HS-5 (cell line): ENCODE measurements at places on chromosomes 12 and 14.

DNA sequence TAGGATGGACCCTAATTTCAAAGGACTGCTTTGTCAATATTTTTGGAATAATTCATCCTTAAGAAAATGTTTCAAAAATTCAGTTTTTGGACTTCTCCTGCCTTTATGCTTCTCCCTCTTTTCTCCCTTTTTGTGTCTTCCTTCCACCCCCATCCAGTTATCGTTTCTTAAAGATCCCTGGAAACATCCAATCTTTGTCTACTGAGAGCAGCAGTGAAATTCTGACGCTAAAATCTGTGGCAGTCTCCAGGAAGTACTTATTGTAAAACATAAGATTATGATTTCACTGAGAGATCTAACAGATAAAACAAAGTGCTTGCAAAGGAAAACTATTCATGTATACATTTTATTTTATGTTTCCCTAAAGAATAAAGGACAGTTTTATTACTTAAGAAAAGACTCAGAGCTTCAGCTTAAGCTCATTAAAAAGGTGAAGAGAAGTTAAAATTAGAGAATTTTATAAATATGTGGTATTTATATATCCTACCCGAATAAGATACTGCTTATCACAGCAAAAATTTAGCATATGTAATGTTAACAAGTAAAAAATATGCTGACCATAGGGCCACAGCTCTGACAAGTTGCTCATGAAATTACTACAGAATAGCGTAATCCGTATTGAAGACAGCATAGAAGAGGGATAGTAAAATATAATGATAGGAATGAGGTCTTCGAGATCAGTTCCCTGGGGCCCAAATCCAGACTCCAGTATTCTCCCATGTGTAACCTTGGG, 6.9 kb downstream of the FRMD6 start:
- no peak for DNase-seq

- DNase-seq, result no peak
These were observed 32.9 kb downstream of the ZFYVE21 start for GRCh38 chr14:103748534-103748857.

DNA sequence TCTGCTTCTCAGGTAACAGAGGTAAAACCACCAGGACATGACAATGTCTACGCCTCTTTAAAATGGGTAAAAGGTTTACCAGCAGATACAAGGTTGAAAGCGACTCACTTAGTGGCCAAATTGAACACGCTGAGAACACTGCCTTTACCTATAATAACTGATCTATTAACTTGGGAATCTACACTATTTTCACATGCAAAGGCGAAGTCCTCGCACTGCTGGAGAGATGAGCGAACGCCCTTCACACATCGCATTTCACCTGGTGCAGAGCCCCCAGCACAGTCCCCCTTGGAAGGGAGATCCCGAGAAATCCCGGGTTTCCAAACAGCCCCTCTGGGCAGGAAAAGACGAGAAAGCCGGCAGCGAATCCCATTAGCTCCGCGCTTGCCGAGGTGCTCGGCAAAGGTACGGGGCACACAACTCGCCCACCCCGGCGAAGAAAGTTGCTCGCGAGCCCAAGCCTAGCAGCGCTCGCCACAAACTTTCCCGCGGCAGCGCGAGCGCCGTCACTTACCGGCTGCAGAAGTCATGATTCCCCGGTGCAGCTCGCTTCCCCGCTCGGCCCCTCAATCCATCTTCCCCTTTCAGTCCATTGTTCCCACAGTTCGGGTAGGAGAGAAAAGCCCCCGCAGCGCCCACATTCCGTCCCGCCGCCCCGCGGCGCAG, 423 bp downstream of the FGD6 start:
- DNase-seq, result no peak

DNA sequence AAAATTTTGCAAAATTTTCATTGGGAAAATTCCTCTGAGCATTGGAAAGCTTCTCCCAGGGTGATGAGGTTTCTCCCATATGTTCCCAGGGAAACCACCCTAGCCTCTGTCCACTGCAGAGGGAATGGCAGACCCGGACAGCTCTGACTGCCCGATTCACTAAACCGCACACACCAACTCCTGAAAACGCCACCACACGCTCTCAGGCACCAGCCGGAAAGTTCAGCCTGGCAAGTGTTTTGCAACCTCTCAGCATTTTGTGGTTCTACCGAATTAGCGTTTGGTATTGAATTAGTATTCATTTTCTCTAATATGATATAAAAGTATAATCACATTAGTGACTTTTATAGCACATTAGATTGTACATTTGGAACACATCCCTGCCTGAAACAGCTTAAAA, 213.4 kb downstream of the PHETA1 start:
- no peak for DNase-seq

DNA sequence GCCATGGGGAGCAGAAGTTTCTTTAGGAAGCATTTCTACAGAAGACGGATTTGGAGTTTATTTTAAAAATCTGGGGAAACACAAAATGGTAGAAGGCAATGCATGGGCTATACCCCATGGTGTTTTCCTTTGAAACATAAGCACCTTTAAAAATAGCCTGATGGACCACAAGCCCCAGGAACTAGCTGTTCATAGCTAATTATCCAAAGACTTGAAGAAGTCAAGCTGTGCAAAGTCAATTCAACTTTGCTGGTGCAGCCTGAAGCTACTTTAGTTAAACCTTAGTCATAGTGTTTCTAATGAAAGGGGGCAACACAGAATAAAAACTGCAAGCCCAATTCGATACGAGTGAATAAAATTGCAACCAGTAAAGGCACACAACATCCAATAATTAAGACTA, 732.5 kb downstream of the GALC start:
- no peak for DNase-seq

- no peak for DNase-seq
These were observed 31.7 kb downstream of the ETV6 start for GRCh38 chr12:11681207-11681606.

- DNase-seq, result no peak
These were observed 63.6 kb downstream of the GCH1 start for GRCh38 chr14:54838931-54839512.

DNA sequence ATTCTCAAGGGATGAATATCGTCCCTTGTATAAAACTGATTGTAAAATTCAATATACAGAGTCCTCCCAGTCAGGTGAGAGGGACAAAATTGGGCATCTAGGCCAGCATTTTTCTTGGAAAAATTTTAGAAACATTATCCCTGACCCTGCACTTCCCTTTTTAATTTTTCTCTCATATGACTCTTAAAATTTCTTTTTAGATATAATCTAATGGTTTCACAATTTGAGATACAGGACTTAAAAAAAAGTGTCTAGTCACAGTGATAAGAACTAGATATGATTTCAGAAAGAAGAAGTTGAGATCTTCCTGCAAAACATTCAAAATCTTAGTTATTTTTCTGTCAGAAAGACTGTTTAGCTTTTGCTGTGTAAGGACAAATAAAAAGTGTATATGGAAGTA, 270.8 kb upstream of the PPFIA2 start:
- no peak for DNase-seq

- no peak for DNase-seq
These were observed 936.1 kb upstream of the FBXO33 start for GRCh38 chr14:40368314-40368713.

DNA sequence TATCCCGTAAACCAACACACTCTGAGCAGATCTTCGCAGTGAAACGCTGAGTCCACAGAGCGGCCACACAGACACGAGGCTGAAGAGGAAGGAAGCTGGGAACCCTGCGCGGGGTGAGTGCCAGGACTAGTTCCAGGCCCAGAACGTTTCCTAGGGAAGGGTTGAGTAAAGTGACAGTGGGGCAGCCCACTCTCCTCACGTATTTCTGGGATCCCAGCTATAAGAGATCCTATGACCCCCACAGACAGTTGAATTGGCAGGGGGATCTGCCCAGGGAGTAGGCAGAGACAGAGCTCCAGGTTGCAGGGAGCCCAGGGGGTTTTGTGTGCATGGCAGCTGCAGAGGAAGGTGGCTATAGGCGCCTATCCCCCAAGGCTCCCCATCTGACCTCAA, 51.1 kb downstream of the GTF2A1 start:
- DNase-seq, result no peak

GRCh38 chr12:114189266-114189665, 216.7 kb downstream of the TBX5 start:
- DNase-seq, result no peak

- DNase-seq, result no peak
These were observed 308.2 kb downstream of the C12orf50 start for GRCh38 chr12:87720967-87721366.

DNA sequence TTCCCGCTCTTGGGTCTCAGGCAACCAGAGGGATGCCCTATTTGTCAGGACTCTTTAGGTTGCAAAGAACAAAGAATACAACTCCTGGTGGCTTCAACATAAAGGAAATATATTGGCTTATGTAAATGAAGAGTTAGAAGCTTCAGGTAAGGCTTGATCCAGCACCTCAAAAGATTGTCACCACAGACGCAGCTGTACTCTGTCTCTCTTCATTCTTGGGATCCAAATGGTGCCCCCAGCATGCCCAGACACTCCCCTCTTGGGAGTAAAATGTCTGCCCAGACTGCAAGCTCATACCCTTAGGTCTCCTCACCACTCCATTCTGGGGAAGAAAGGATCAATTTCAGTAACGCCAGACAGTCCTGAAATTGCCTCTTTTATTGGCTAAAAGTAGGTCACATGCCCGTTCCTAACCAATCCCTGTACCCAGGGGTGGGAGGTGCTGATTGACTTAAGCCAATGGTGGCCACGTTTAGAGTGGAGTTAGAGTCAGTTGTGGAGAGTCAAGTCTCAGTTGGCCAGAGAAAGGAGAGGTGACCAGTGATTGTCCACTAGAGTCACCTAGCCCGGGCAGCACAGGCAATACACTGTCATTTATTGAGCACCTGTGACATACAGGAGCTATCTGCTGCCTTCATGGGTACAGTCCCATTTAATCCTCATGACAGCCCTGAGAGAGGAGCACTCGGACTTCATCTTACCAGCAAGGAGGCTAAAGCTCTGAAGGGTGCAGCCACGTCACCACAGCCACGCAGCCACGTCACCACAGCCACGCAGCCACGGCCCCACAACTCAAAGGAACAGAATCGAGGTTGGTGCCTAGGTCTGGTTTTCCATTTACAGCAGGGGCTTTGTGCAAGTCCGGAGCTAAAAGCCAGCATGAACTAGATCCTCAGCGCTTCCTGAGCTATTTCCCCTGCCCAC, 19.7 kb upstream of the BEGAIN start:
- DNase-seq, result no peak

DNA sequence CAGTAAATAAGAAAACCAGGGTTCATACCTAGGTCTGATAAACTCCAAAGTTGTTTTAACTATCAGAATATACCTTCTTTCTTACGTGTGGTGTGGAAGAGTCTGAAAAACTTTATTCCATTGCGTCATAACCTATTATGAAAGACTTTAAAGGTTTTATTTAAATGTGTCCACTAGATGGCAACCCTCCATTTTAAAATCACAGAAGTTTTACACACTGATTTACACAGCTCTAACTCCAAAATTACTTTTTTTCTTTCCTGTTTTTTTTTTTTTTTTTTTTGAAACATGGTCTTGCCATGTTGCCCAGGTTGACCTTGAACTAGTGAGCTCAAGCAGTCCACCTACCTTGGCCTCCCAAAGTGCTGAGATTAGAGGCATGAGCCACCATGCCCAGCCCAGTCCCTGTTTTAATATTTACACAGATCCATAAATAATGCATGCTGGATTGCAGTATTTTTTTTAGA, 17.3 kb upstream of the TMPRSS12 start:
- peak; percentile 44 for DNase-seq

DNA sequence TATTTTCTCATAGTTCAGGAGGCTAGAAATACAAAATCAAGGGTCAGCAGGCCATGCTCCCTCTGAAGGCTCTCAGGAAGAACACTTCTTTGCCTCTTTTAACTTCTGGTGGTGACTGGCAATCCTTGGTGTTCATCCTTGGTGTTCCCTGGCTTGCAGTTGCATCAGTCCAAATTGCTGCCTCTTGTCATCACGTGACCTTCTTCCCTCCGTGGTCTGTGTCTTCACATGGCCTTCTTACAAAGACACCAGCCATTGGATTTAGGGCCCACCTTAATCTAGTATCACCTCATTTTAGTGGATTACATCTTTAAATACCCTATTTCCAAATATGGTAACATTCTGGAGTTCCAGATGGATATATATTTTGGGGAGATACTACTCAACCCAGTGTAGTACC, 7.5 kb upstream of the LRRC9 start:
- no peak for DNase-seq

GRCh38 chr12:61860451-61860850, 399.8 kb upstream of the USP15 start:
- DNase-seq, result no peak

GRCh38 chr12:48947727-48948126, 9.6 kb downstream of the ARF3 start:
- DNase-seq, result no peak

- no peak for DNase-seq
These were observed 108.6 kb downstream of the ETV6 start for GRCh38 chr12:11758087-11758486.

DNA sequence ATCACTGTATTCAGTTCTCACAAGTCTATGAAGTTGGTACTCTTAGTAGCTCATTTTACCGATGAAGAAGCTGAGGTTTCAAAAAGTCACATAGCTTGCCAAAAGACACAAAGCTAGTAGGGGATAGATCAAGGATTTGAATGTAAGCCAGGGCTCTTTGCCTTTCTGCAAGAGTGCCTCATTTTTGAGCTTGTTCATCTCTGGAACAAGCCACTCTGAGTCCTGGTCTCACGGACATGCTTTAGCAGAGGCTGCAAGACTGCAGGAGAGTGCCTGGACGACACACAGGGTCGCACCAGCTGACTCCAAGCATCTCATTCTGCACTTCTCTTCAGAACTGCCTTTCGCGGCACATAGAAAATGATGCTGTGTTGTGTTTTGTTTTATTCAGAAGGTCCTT, 3.7 kb downstream of the NUAK1 start:
- no peak for DNase-seq

DNA sequence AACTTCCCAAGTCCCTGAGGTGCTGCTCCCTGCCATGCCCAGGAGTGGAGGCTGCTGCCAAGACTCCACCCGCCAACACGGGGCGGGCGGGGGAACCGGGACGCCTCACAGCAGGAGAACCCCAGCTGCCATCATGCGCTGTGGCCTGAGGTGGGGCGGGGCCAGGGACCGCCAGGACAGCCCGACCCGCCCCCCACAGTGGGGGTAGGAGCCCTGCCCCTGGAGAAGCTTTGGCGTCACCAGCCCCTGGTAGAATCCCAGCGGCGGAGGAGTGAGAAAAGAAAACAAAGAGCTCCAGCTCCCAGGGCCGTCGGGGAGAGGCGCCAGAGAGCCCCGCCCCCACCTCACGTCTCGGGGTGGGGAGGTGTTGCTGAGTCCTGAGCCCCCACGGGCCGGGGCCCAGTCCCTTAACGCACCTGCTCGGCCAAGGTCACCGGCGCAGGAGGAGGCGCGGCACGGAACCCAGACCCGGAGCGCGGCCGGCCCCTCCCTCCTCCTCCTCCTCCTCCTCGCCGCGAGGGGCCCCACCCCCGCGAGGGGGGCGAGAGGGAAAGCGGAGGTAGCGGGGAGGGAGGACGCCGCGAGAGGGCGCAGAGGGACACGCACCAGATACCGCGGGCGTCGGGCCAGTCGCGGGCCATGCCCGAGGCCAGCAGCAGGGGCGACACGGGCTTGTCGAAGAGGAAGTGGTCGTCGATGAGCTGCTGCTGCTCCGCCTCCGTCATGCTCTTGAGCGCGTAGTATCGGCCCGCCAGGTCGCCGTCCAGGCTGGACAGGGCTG, 1.8 kb downstream of the CKB start:
- no peak for DNase-seq

GRCh38 chr14:25875475-25875874, 722.4 kb downstream of the NOVA1 start:
- no peak for DNase-seq
